WTC11 (cell line): ENCODE measurements at places on chromosomes 11 and 22. TPM values are rescaled to one million over a fixed set of nuclear protein-coding genes. Genes with fewer than 3 reads are reported as not detected.

DNA sequence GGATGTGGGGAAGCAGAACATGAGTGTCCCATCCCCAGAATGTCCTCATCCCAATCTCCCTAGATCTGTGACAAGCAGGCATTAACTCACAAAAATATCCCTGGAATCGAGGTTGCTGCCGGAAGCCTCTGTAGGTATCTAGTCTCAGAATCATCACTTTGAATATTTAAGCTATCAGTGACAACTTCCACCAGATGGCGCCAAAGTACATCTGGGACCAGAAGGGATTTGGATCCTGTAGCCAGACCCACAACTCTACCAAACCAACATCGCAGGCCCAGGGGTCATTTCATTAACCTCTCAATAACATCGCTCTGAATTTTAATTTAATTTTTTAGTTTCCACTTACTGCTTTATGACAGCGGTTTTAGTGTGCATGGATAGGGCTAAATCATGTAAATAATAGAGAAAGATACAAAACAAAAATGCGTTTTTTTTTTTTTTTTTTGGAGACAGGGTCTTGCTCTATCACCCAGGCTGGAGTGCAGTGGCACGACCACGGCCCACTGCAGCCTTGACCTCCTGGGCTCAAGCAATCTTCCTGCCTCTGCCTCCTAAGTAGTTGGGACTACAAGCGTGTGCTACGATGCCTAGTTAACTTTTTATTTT, 1.1 kb upstream of the EXT2 start:
- peak; percentile 83 for DNase-seq

DNA sequence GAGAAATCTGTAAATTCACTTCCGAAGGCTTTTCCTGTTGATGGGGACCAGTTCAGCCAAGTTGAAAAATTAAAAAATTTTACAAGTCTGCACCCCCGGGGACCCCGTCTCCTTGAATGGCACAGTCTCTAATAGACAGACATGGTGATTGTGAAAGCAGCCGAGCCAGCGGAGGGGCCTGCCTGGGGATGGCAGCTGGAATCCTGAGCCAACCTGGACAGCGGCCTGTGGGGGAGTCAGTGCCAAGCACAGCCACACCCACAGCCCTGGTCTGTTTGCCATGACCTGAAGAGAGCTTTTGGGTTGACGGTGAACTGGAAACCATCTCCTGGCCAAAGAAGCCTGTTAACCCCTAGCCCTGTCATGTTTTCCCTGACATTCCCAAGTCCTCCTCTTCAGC, 64.7 kb downstream of the PARVG start:
- no peak for DNase-seq

OR51E2 gene
- not detected in 3 replicates for total RNA-seq

FAM180B gene
- total RNA-seq: 0.16 to 0.28 TPM in 2 of 3 replicates, not detected in the other
